ENCODE measurements at places on chromosomes 3 and 15.

- no peak for DNase-seq
Observed at GRCh38 chr3:194867270-194867983, 181.7 kb downstream of the FAM43A start.

DNA sequence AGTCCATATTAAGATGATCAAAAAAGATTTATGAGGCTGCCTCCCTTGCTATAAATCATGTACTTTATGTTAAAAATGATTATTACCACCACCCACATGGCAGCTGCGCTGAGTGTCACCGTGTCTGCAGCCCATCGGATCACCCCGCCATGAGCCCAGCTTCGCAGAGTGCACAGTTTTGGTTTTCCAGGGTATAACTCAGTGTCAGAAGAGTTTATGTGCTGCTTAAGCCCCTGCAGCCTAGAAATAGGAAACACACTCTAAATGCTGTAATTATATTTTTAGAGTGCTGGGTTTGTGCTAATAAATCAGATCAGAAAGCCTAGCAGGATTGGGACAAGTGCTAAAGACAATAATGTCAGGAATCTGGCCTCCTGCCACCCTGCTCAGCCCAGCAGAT is 54.7 kb upstream of the ONECUT1 start:
- no peak for DNase-seq

DNA sequence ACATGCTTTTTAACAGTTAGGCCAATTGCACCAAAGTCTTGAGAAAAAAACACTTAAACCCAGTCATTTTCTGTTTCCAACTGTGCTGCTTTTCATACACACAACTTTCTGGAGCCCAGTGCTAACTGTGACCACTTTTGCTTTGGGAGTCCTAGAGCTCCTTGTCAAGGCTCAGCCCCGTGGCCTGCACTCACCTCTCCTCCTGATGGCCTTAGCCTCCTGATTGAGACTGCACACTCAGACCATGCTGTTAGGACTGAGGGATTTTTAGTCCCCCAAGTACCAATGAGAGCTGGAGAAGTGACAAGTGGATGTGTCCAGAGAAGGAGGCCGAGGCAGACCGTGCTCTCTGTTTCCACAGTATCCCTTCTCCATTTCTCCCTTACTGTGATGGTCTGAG is 15.2 kb upstream of the RARRES1 start:
- DNase-seq: no peak

- DNase-seq: no peak
Observed at GRCh38 chr3:14605067-14605466, 46.5 kb upstream of the CCDC174 start.

Data from NCI-H1930 (cell line).